NCI-H748 treated with DMSO at 0.1 percent for 48 hours (cell line): ENCODE measurements at places on chromosomes 6 and 20.

- DNase-seq: no peak
These were observed 220.4 kb downstream of the KHDC1L start for GRCh38 chr6:73004861-73005260.

DNA sequence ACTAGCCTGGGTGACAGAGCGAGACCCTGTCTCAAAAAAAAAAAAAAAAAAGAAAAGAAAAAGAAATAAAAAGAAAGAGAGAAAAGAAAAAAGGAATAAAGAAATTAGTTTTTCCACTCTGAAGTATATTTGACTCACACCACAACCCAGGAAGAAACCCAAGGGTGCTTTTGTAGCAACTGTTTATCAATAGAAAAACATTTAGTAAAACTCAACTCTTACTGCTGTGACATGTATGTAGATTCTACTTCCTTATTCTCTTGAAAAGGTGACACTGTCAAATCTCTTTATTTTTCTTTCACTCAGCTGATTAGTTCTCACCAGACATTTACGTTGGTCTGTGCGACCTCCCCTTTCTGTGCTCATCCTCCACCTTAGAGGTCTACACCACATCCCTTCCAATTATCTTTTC, 99.9 kb upstream of the SHLD1 start:
- DNase-seq: no peak

DNA sequence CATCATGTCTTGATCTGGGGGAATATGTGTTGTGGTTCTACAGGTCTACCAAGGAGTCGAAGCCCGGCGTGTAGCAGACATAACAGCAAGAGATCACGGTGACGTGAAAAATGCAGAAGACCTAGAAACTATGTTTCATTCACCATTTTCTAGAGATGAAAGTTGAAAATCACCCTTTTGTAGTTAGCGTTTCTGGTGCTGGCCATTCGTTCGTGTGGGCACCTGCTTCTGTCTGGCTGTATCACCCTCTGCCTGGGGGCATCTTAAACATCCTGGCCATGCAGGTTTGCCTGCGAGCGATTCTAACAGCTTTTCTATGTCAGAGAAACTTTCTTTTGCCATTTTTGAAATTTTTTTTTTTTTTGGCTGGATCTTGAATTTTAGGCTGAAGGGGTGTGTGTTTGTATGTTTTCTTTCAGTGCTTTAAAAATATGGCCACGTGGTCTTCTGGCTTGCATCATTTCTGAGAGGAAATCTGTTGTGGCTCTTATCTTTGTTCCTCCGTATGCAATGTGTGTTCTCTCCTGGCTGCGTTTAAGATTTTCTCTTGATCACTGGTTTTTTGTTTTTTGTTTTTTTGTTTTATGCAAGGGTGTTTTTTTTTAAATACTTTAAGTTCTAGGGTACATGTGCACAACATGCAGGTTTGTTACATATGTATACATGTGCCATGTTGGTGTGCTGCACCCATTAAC, 226.7 kb downstream of the CDH4 start:
- DNase-seq: no peak

DNA sequence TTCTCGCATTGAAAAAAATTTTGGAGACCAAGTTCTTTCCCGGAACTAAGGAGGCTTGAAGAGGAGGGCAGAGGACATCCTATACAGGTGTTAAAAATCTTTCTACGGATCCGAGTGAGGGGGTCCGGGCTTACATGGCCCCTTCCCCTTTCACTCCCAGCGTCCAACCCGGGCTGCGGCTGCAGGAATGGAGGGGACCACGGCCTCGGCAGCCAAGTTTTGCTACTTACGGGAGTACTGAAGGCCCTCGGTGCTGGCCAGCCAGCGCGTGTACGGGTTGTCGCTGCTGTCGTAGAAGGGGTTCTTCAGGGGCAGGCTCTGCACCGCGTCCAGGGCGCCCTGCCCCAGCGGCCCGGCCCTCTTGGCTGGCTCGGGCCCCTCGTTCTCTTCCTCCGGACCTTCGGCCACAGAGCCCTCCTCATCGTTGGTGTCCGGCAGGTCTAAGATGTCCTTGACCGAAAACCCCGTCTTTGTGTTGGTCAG, 642 bp downstream of the NKX2-2 start:
- no peak for DNase-seq

DNA sequence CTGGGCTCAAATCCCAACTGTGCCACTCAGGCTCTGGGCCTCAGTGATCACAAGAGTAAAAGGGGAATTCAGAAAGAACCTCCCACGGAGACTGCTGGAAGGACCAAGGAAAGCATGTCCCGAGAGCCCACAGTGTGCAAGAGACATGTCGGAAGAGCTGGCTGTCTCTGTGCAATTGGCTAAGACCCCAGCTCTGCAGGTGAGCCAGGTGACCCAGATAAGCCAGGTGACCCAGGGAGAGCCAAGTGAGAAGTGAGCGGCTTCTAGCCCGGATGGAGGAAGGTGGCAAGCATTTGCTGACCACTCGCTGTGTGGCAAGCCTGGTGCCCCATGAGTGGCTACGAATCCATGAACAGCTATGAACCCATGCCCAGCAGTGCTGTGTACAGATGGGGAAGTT, 59.1 kb downstream of the RIPOR3 start:
- DNase-seq: no peak

DNA sequence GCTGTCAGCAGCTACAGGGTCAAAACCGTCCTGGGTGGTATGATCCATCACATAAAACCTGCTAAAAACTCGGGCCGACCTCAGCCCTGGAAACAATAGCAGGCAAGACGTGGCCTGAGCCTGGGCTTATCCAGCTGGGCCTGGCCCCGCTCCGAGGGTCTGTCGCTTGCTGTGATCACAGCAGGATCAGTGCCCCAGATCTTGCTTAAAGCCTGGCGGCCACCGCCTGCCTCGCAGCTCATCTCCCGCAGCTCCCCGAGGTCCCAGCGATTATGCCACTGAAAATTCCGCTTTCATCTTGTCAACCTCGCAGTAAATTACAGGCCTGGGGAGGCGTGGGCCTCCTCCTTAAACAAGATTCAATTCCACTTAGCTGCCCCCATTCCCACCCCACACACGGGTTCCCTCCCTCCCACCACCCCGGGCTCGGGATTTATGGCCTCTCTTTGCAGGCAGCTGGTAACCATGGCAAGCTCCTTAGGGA, 40.1 kb downstream of the CDH22 start:
- DNase-seq: no peak

DNA sequence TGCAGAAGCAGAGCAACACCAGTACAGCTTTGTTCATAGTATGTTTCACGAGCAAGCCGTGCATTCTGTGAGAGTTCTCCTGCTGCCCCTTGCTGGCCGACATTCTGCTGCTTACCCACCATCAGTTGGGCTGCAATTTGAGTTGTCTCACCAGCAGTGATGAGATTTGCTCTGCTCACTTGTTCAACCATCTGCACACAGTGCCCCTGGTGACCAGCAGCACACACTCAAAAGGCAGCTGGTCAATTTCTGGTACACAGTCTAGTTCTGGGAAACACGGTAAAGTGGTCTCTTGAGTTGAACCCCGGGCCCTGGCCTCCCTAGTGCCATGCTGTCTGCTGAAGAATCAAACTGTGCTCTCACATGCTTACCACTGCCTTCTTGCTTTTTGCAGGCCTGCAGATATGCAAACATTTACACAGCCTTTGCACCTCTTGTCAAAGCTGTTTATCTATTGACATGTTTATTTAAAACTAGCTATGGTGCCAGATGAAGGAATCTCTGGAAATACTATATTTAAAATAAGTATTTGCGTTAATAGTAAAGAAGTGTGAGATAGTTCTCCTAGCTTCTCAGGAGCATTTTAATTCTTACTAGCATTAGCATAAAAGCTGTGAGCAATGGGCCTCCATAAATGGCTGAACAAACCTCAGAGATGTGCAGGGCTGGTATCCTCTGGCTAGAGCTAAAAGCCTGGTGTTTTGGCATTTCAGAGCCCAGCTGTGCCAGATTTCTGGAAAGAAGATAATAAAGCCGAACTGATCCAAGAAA, 234.3 kb downstream of the ARHGAP18 start:
- no peak for DNase-seq
